ENCODE measurements at places on chromosomes 6 and 20. TPM values are rescaled to one million over a fixed set of nuclear protein-coding genes. Genes with fewer than 3 reads are reported as not detected.

DNA sequence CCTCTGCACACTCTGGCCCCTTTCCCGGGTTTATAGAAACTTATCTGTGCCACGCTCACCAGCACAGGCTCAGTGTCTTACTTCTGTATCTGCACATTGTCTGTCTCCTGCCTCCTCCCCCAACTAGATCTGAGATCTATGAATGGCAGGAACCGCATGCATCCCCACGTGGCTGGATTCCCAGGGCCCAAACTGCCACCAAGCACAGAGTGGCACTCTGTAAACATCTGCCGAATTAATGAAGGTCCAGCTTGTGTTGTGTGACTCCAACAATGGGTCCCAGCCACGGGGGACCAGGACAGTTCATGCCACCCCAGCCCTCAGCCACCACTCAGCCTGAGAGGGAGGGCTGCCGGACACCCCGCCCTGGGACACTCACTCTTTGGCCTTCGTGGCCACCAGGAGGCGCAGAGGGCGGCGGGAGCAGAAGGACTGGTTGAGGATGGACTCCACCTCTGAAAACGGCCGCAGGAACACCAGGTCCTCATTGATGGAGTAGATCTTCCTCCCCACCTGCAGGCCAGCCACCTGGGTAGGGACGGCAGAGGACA, 171.1 kb downstream of the PREX1 start:
- no peak for DNase-seq

DNA sequence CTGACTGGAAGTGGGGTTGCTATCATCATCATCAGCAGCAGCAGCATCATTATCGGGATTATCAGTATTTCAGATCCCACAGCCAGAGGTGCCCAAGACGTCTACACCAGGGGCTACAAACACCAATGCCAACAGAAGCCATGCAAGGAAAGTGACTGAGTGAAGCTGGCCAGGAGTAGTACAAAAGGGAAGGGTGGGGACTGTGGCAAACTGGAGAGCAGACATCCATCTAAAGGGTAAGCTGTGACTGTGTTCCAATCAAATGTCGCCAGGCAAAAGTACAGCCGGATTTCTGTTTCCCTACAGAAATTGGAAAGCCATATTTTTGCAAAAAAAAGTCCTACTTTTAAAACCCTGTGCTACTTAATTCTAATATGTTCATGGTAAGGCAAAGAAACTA, 50.0 kb downstream of the PREX1 start:
- no peak for DNase-seq

DNA sequence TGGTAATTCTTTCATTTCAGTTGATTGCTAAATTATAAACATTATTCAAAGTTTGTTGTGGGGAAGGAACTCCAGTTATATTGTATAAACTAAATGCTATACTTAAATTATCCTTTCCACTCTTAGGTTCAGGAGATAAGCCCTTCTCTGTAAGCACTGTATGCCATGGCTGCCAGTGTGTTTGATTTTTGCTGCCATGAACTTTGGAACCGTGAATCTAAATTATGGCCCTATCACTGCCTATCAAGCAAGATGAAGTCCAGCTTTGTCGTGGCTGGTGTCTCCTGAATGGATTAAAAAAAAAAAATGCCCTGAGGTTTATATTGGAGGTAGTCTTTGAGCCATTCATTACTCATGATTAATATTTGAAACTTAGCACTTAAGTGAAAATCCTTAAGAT, 44.7 kb downstream of the CDC5L start:
- no peak for DNase-seq

DNA sequence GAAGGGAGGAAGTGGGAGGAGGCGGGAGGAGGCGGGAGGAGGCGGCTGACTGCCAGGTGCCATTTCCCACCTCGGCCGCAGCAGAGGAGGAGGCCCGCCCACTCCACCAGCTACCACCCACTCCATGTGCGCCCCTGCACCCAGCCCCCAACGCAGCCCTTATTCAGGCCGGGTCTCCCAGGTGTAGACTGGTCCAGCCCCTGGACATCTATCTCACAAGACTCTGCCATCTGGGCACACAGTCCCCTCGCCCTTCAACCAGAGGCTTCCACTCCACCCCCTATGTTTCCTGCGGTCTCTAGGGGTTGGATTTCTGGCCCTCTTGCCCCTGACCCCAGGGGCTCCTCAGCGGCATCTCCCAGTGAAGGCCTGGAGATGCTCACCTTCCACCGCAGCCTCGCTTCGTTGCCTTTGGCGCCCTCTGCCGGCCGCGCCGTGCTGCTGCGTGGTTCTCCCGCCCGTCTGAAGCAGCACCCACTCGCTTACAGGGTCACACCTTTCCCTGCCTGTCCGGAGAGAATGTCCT, 32.6 kb upstream of the FAM83D start:
- DNase-seq = peak; percentile 26

- no peak for DNase-seq
Observed at GRCh38 chr6:73648166-73648565, 5.6 kb downstream of the SLC17A5 start.

- peak; percentile 40 for DNase-seq
Observed at GRCh38 chr6:132511210-132511830, 1.6 kb downstream of the STX7 start.

Gene C20orf141
- total RNA-seq = not detected

All from lung (tissue), 17 donors.